ENCODE measurements at places on chromosomes 7 and 10. TPM values are rescaled to one million over a fixed set of nuclear protein-coding genes. Genes with fewer than 3 reads are reported as not detected.
A peak's percentile ranks its signal among the peaks of the same experiment; 100 is the strongest.

Gene NPY
- total RNA-seq: not detected

Gene OPN1SW
- not detected for total RNA-seq

DNA sequence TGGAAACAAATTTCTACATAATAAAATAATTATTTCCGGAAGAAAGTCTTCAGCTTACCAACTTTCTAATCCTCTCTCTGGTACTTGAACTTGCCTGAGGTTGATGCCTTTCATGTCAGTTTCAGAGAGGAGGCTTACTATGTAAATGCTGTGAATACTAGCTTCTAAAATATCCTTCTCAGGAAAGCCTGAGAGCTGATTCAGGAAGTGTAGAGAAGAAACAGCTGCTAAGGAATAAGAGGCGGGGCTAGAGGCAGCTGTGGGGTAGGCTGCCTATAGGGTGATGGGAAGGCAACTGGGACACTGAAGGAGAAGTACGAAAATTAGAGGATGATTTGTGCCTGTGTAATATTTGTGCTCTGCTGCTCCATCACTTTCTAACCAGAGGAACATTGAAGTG is 69.3 kb downstream of the AVL9 start:
- no peak overlapping the region for H3K27ac ChIP-seq
- peaks cover 12% of the 10 kb centered on the region for H3K36me3 ChIP-seq
- H3K4me1 ChIP-seq: no peaks in the 10 kb centered on the region
- no peak overlapping the region for H3K4me3 ChIP-seq
- DNase-seq: no peak

DNA sequence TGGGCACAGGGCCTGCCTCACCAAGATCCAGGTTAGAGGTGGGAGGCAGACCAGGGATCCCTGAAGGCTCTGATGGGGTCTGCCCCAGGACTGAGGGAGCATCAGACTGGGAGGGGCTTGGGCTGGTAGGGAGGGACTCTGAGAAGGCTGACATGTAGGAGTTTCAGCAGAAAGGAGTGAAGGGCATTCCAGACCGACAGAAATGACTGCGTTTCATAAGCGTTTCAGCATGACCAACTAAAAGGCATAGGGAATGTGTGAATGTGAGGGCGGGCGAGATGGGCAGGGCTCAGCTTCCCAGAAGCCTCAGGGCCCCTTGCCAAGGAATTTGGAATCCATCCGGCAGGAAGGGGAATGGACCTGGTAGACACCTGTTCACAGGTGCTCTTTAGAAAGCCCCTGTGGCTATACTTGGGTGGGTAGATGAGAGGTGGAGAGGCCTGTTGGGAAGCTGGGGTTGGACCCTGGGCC is 24.9 kb upstream of the SLC29A3 start:
- no peaks in the 10 kb centered on the region for H3K36me3 ChIP-seq
- peaks cover 2% of the 10 kb centered on the region for H3K27me3 ChIP-seq
- DNase-seq: no peak
- H3K27ac ChIP-seq: no peak overlapping the region
- H3K4me3 ChIP-seq: no peak overlapping the region

- peak; percentile 47 for DNase-seq
- peaks cover 5% of the 10 kb centered on the region for H3K27me3 ChIP-seq
- H3K36me3 ChIP-seq: no peaks in the 10 kb centered on the region
- H3K27ac ChIP-seq: peak overlapping the region; percentile 99
- peak overlapping the region; percentile 67 for H3K4me3 ChIP-seq
Measured at GRCh38 chr10:124075231-124075955, 18.0 kb downstream of the CHST15 start.

- H3K4me1 ChIP-seq: no peaks in the 10 kb centered on the region
- H3K4me3 ChIP-seq: no peak overlapping the region
- no peak overlapping the region for H3K27ac ChIP-seq
- no peak for DNase-seq
Measured at GRCh38 chr10:97307441-97307840, 11.6 kb upstream of the FRAT1 start.

GRCh38 chr10:51066231-51066630 is 8.1 kb upstream of the PRKG1 start:
- no peak overlapping the region for H3K27ac ChIP-seq
- no peaks in the 10 kb centered on the region for H3K36me3 ChIP-seq
- no peak overlapping the region for H3K4me3 ChIP-seq
- no peaks in the 10 kb centered on the region for H3K4me1 ChIP-seq

- H3K27ac ChIP-seq: no peak overlapping the region
- H3K27me3 ChIP-seq: peaks cover 84% of the 10 kb centered on the region
- no peak for DNase-seq
- no peaks in the 10 kb centered on the region for H3K36me3 ChIP-seq
Measured at GRCh38 chr7:127256041-127256725, 3.4 kb upstream of the GRM8 start.

GRCh38 chr7:157006829-157007469 is 3.5 kb downstream of the MNX1 start:
- no peaks in the 10 kb centered on the region for H3K36me3 ChIP-seq
- H3K27ac ChIP-seq: no peak overlapping the region
- DNase-seq: no peak
- peaks cover 16% of the 10 kb centered on the region for H3K4me1 ChIP-seq
- H3K27me3 ChIP-seq: peaks cover 87% of the 10 kb centered on the region

All from neural crest cell (in vitro differentiated cells).